ENCODE measurements at places on chromosomes 4 and X. TPM values are rescaled to one million over a fixed set of nuclear protein-coding genes. Genes with fewer than 3 reads are reported as not detected.

- H3K36me3 ChIP-seq = no peaks in the 10 kb centered on the region
- no peak for DNase-seq
- no peaks in the 10 kb centered on the region for H3K27me3 ChIP-seq
- H3K27ac ChIP-seq = no peak overlapping the region
Observed at GRCh38 chrX:26574234-26574633, 358.3 kb downstream of the MAGEB5 start.

- no peak overlapping the region for H3K4me3 ChIP-seq
- peaks cover 15% of the 10 kb centered on the region for H3K27me3 ChIP-seq
- no peak for DNase-seq
- H3K36me3 ChIP-seq = no peaks in the 10 kb centered on the region
- no peaks in the 10 kb centered on the region for H3K4me1 ChIP-seq
- no peak overlapping the region for H3K27ac ChIP-seq
Observed at GRCh38 chrX:137041329-137041728, 7.5 kb upstream of the GPR101 start.

- H3K4me3 ChIP-seq = no peak overlapping the region
- no peak overlapping the region for H3K27ac ChIP-seq
- DNase-seq = no peak
- H3K27me3 ChIP-seq = no peaks in the 10 kb centered on the region
- no peaks in the 10 kb centered on the region for H3K36me3 ChIP-seq
Observed at GRCh38 chr4:121666091-121666679, 30.6 kb downstream of the ANXA5 start.

- DNase-seq = no peak
- H3K27me3 ChIP-seq = peaks cover 5% of the 10 kb centered on the region
Observed at GRCh38 chrX:70257423-70258288, 2.3 kb downstream of the P2RY4 start.

- H3K27ac ChIP-seq = no peak overlapping the region
- H3K36me3 ChIP-seq = no peaks in the 10 kb centered on the region
- DNase-seq = no peak
Observed at GRCh38 chrX:82961129-82961528, 547.0 kb upstream of the POU3F4 start.

GRCh38 chr4:149738156-149738555, 77.5 kb downstream of the IQCM start:
- no peak for DNase-seq
- H3K27me3 ChIP-seq = no peaks in the 10 kb centered on the region
- H3K4me3 ChIP-seq = no peak overlapping the region
- no peak overlapping the region for H3K27ac ChIP-seq
- no peaks in the 10 kb centered on the region for H3K36me3 ChIP-seq

- H3K27ac ChIP-seq = no peak overlapping the region
- H3K27me3 ChIP-seq = no peaks in the 10 kb centered on the region
- H3K4me1 ChIP-seq = no peaks in the 10 kb centered on the region
- no peak for DNase-seq
- H3K36me3 ChIP-seq = no peaks in the 10 kb centered on the region
Observed at GRCh38 chrX:23720117-23720677, 22.9 kb downstream of the ACOT9 start.

PTTG2 gene
- total RNA-seq = not detected

TTC29 gene
- total RNA-seq = not detected
